Right atrium auricular region (tissue), 2 donors: ENCODE measurements at places on chromosomes 1 and 21. TPM values are rescaled to one million over a fixed set of nuclear protein-coding genes. Genes with fewer than 3 reads are reported as not detected.

GRCh38 chr1:221923929-221924598, 182.2 kb upstream of the DUSP10 start:
- H3K36me3 ChIP-seq: no peaks in the 10 kb centered on the region
- no peaks in the 10 kb centered on the region for H3K4me1 ChIP-seq
- no peak overlapping the region for H3K4me3 ChIP-seq
- no peaks in the 10 kb centered on the region for H3K27me3 ChIP-seq
- no peak overlapping the region for H3K27ac ChIP-seq
- no peak for DNase-seq

DNA sequence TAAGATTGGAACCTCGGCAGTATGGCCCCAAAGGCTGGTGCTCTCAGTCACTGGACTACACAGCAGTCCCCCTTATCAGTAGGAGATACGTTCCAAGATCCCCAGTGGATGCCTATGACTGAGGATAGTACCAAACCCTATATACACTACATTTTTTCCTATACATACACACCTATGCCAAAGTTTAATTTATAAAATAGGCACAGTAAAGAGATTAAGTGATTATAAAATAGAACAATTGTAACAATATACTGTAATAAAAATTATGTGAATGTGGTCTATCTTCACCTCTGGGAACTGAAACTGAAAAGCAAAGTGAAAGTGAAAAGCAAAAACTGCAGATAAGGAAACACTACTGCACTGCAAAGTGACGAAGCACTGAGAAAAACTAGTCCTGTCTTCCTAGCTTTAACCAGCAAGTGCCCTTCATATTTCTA, 96.8 kb downstream of the INTS7 start:
- peaks cover 37% of the 10 kb centered on the region for H3K4me1 ChIP-seq
- H3K27ac ChIP-seq: no peak overlapping the region
- no peak overlapping the region for H3K4me3 ChIP-seq
- no peak for DNase-seq
- H3K27me3 ChIP-seq: no peaks in the 10 kb centered on the region

BRINP3 gene
- 6.8 TPM for total RNA-seq

GRCh38 chr1:19349999-19350398, 37.9 kb downstream of the SLC66A1 start:
- no peak for DNase-seq
- H3K27me3 ChIP-seq: no peaks in the 10 kb centered on the region
- H3K4me3 ChIP-seq: no peak overlapping the region

DNA sequence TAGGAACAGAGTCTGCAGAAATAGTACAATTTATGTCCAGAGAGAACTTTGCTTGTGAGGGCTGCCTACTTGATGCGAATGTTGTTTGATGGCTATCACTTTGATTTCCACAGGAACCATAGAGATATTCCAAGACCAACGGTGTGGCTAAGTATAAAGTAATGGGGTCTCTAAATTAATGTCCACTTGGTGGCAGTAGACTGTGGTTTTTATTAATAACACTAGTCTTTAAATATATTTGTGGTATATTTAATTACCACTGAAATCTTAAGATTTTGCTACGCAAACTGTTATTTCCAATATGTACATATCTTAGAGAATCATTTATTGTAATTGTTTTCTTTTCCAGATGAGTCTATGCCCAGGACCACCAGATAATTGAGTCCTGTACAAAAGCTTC, 647.9 kb downstream of the PLA2G4A start:
- no peak overlapping the region for H3K27ac ChIP-seq
- H3K4me3 ChIP-seq: no peak overlapping the region
- H3K36me3 ChIP-seq: no peaks in the 10 kb centered on the region
- DNase-seq: no peak

GRCh38 chr1:101086783-101087182, 61.2 kb upstream of the DPH5 start:
- H3K27ac ChIP-seq: peak overlapping the region; percentile 36
- no peaks in the 10 kb centered on the region for H3K4me1 ChIP-seq
- DNase-seq: no peak
- H3K4me3 ChIP-seq: no peak overlapping the region

- no peak overlapping the region for H3K4me3 ChIP-seq
- H3K4me1 ChIP-seq: no peaks in the 10 kb centered on the region
- H3K36me3 ChIP-seq: no peaks in the 10 kb centered on the region
- DNase-seq: no peak
- H3K27ac ChIP-seq: no peak overlapping the region
Measured at GRCh38 chr1:171122893-171123292, 32.2 kb downstream of the FMO3 start.

DNA sequence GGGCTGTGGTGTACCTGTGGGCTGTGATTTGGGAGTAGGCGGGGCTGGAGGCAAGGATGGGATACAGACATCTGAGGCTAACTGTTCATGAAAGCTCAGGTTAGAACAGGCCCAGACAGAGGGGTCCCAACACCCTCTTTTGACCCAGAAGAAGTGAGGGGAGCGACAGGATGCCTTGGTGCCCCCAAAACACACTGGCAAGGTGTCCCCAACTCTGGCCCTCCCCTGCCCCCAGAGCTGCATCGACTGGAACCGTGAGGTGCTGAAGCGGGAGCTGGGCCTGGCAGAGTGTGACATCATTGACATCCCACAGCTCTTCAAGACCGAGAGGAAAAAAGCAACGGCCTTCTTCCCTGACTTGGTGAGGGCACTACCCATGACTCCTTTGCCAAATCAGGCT, 27.6 kb upstream of the PADI4 start:
- H3K27ac ChIP-seq: no peak overlapping the region
- H3K4me1 ChIP-seq: no peaks in the 10 kb centered on the region
- no peak for DNase-seq

DNA sequence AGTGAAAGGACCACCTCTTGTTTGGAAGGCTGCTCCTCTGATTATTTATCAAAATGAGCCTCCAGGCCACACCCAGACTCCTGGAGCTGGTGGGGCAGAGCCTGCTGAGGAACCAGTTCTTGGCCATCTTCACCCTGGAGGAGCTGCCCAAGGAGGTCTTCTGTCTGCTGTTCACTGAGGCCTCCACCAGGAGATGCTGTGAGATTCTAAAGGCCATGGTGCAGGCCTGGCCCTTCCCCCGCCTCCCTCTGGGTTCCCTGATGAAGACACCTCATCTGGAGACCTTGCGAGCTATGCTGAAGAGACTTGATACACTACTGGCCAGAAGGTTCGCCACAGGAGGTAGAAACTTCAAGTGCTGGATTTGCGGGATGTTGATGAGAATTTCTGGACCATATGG, 61.7 kb upstream of the GJA8 start:
- no peaks in the 10 kb centered on the region for H3K36me3 ChIP-seq
- H3K27me3 ChIP-seq: no peaks in the 10 kb centered on the region
- no peaks in the 10 kb centered on the region for H3K4me1 ChIP-seq
- no peak for DNase-seq
- no peak overlapping the region for H3K27ac ChIP-seq

- H3K4me3 ChIP-seq: no peak overlapping the region
- no peak overlapping the region for H3K27ac ChIP-seq
- H3K4me1 ChIP-seq: no peaks in the 10 kb centered on the region
Measured at GRCh38 chr21:40635391-40635790, 211.6 kb downstream of the DSCAM start.

MAP10 gene
- 2.1 TPM for total RNA-seq

GRCh38 chr21:43809853-43810504, 20.6 kb downstream of the RRP1 start:
- no peaks in the 10 kb centered on the region for H3K36me3 ChIP-seq
- H3K27ac ChIP-seq: no peak overlapping the region
- no peak for DNase-seq
- no peaks in the 10 kb centered on the region for H3K27me3 ChIP-seq

DNA sequence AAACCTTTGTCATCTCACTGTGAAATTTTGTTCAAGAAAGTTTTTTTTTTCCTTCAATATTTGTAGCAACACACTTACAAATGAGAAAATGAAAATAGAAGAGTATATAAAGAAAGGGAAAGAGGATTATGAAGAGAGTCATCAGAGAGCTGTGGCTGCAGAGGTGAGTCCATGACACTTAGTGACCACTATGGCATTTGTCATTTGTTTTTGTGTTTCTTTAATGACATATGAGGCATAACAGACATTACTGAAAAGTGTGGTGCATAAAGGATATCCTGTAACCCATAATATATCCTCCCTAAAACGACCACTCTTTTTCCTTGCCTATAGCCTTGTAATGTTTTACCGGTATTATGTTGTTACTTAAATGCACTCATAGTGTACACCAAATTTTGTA, 80.2 kb downstream of the VPS26C start:
- H3K4me1 ChIP-seq: no peaks in the 10 kb centered on the region
- peaks cover 41% of the 10 kb centered on the region for H3K36me3 ChIP-seq
- no peak for DNase-seq
- H3K4me3 ChIP-seq: no peak overlapping the region
- no peaks in the 10 kb centered on the region for H3K27me3 ChIP-seq

DNA sequence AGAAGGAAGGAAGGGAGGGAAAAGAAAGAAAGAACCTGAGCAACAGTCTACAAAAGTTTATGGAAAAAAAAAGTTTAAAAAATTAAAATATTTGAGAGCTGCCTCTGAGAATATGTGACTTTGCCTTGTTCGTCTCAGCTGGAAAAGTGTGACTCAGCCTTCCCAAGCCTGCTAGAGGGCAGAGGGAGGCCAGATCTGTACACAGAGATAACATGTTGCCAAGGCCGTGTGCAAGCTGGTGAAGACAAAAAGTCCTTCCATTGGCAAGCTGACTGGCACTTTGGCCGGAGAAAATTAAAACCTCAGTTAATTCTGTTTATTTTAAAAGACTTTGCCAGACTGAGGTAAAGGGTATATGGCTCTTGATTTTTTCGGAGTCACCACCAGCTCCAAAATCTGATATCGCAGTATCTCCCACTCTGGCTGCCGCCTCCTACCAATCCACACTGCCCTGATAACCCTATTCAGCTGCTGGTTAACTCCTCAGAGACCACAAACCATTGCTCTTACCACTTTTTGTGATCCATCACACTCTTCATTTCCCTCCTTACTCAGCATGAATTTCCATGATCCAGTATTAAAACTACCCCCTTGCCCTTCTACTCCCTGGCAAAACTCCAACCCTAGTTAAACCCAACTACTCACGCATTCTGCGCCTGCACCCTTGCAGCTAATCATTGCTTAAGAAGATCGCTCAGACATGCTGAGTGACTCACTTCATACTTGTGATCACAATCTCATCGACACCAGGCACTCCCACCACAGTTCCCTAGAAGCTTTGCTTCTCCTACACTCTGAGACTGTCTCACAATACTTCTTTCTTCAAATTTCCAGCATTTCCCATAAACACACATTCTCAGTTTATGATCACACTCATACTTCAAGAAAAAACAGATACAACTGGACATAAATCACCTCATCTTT, 5.7 kb upstream of the PPP1R15B start:
- H3K4me1 ChIP-seq: no peaks in the 10 kb centered on the region
- DNase-seq: peak; percentile 76
- H3K36me3 ChIP-seq: peaks cover 5% of the 10 kb centered on the region
- H3K27me3 ChIP-seq: no peaks in the 10 kb centered on the region

GRCh38 chr21:29125979-29126378, 4.5 kb upstream of the MAP3K7CL start:
- no peak for DNase-seq
- no peak overlapping the region for H3K27ac ChIP-seq
- H3K4me3 ChIP-seq: no peak overlapping the region

DNA sequence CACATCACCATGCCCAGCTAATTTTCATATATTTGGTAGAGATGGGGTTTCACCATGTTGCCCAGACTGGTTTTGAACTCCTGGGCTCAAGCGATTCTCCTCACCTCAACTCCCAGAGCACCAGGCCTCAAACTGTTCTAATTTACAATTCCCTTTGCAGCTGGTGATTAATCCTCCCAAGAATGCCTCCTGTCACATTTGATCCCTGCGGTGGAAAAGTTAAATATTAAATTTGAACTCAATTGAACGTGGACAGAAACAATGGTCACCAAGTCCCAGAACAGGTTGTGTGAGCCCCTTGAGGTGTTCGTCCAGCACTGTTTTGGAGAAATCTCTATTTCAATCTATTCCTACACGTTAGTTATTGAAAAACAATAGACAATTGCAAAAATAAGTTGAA, 2.0 kb upstream of the ANKRD35 start:
- H3K4me3 ChIP-seq: no peak overlapping the region
- H3K4me1 ChIP-seq: no peaks in the 10 kb centered on the region
- H3K36me3 ChIP-seq: no peaks in the 10 kb centered on the region
- no peak for DNase-seq
- H3K27ac ChIP-seq: no peak overlapping the region

GRCh38 chr1:197680311-197680710, 95.0 kb downstream of the DENND1B start:
- H3K27ac ChIP-seq: no peak overlapping the region
- no peaks in the 10 kb centered on the region for H3K36me3 ChIP-seq
- no peaks in the 10 kb centered on the region for H3K27me3 ChIP-seq
- H3K4me3 ChIP-seq: no peak overlapping the region
- no peak for DNase-seq

GRCh38 chr1:19800076-19800804, 524 bp upstream of the TMCO4 start:
- peak; percentile 61 for DNase-seq
- H3K27me3 ChIP-seq: no peaks in the 10 kb centered on the region
- H3K4me1 ChIP-seq: no peaks in the 10 kb centered on the region
- peak overlapping the region; percentile 65 for H3K27ac ChIP-seq
- peak overlapping the region; percentile 74 for H3K4me3 ChIP-seq

RPTN gene
- total RNA-seq: not detected

GRCh38 chr21:45162809-45163208, 88.4 kb downstream of the ADARB1 start:
- no peak overlapping the region for H3K27ac ChIP-seq
- H3K4me3 ChIP-seq: no peak overlapping the region
- H3K4me1 ChIP-seq: peaks cover 36% of the 10 kb centered on the region
- no peak for DNase-seq
- H3K36me3 ChIP-seq: no peaks in the 10 kb centered on the region

DNA sequence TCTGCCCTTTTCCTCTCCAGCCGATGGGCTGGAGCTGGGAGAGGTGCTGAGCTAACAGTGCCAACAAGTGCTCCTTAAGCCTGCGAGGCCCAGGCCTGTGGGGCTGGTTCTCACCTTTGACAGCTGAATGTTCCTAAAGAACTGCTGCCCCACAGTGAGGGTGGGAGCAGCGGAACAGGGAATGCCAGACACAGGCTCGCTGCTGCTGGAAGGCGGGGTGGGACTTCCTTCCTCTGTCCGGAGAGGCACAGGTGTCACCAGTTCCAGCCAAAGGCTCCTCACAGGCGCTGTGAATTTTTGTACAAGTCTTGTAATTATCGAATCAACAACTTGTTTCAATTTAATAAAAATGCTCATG, 47.1 kb downstream of the COQ8A start:
- DNase-seq: no peak
- H3K27ac ChIP-seq: peak overlapping the region; percentile 91
- H3K36me3 ChIP-seq: peaks cover 37% of the 10 kb centered on the region
- no peak overlapping the region for H3K4me3 ChIP-seq

DNA sequence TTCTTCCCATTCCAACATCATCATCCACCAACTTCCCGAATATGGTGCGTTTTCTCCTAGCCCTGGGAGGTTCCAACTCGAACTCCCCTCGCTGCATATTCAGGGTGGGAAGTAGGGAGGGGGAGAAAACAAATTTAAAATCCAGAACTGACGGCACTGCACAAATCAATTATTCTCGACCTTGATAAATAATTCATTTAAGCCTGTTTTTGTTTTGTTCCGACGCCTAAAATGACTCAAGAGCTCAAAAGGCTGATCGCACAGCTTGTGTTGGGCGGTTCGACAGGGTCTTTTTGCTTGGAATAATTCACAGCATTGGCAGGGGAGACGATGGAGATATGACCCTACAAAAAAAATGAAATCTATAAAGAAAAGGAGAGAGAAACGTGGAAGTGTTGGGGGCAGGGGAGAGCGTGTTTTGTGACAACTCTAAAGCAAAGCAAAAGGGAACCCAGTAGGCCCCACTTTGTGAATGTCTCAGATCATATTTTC, 3.1 kb upstream of the BARHL2 start:
- DNase-seq: no peak
- peaks cover 81% of the 10 kb centered on the region for H3K27me3 ChIP-seq
- H3K4me3 ChIP-seq: no peak overlapping the region

OR2T5 gene
- not detected for total RNA-seq
